Suppressor macrophage treated with lipopolysaccharide for 1 hour (primary cell): ENCODE measurements at places on chromosomes 16 and 17.

DNA sequence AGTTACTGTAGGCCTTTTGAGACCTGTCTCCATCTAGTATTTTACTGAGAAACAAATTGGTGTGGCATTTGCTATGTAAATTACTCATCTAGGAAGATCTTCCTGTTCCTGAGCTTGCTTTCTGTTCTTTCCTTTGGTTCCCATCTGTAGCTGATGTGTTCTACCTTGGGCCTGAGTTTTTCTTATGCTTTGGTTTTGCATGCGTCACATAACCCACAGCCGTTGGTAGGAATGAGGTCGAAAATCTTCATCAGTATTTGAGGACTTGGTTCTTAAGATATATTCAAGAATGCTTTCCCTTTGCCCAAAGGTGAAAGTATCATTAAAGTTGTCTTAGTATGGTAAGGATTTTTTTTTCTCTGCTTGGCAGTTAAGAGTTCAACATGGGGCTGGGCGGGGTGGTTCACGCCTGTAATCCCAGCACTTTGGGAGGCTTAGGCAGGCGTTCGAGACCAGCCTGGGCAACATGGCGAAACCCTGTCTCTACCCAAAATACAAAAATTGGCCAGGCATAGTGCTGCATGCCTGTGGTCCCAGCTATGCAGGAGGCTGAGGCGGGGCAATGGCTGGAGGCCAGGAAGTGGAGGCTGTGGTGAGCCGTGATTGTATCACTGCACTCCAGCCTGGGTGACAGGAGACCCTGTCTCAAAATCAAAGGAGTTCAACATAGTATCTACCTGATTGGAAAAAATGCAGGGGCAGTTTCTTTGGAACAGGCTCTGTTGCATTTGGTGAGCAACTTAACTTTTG lies 28.8 kb downstream of the IST1 start:
- no peak for DNase-seq

DNA sequence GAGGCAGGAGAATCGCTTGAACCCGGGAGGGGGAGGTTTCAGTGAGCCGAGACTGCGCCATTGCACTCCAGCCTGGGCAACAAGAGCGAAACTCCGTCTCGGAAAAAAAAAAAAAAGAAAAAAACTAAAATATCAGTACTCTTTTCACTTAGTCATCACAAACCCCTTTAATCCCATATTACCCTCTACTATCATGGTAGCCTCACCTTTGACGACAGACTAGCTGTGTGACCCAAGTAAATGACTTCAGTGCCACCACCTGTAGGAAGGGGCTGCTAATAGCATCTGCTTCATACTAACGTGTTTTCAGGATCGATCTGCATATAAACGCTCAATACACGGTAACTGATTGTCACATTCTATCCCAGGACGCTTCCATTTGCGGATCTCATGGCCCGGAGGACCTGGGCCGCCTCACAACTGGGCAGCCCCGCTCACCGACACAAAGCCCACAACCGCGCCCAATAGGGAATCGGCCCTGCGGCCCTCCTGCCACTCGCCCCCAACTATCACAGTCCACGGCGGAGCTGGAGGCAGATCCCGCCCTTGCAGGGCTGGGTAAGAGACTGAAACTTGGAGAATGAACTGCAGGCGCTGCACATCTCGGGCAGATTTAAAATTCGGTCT lies 1.1 kb upstream of the ZNF263 start:
- DNase-seq: no peak

DNA sequence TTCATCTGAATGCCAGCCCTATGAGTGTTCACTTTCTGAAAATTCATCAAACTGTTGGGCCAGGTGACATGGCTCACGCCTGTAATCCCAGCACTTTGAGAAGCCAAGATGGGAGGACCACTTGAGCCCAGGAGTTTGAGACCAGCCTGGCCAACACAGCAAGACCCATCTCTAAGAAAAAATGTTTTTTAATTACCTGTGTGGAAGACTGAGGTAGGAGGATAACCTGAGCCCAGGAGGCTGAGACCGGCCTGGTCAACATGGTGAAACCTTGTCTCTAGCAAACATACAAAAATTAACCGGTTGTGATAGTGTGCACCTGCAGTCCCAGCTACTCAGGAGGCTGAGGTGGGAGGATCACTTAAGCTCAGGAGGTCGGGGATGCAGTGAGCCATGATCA lies 10.3 kb downstream of the MYH11 start:
- DNase-seq: no peak

GRCh38 chr17:18977646-18978045 lies 25.7 kb downstream of the SLC5A10 start:
- no peak for DNase-seq

DNA sequence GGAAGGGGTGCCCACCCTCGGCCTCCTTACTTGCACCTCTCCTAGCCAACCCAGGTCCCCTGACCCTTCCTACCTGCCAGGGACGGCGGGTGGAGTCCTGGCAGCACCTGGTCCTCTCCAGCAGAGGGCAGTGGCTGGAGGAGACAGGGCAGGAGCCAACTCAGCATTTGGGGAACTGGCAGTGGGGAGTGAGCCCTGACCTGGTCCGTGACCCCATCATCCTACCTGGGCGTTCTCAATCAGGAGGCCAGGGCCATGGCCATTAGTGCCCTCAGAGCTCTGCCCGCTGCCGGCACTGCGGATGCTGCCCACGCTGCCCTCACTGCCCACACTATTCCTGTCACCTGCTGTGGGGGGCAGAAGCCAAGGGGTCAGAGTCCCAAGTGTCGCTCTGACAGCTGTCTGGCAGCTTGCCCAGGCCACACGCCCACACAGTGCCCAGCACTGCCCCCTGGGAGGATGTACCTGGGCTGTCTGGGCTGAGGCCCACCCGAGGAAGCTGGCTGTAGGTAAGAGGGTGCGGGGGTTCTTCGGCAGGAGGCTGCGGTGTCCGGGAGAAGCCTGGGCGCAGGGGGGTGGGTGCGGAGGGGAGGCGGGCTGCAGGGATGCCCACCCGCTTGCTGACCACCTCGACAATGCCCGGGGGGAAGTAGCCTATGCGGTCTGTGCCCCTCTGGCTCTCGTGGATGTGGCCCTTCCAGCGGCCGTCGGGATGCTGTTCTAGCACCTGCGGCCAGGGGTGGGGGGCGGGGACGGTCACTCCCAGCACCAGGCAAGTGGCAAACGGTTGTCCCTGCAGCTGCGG lies 10.8 kb downstream of the CASKIN2 start:
- peak; percentile 59 for DNase-seq

GRCh38 chr17:81365148-81365600 lies 30.1 kb upstream of the BAHCC1 start:
- DNase-seq: peak; percentile 79
